Stimulated activated CD8-positive, alpha-beta memory T cell treated with anti-CD3 and anti-CD28 coated beads, Interleukin-12 subunit alpha, Interleukin-12 subunit beta, amount 100 ng/mL, for 1 hour (primary cell): ENCODE measurements at places on chromosomes 5 and 9.

GRCh38 chr9:103999375-104000062 is 94.6 kb upstream of the SMC2 start:
- DNase-seq: no peak

DNA sequence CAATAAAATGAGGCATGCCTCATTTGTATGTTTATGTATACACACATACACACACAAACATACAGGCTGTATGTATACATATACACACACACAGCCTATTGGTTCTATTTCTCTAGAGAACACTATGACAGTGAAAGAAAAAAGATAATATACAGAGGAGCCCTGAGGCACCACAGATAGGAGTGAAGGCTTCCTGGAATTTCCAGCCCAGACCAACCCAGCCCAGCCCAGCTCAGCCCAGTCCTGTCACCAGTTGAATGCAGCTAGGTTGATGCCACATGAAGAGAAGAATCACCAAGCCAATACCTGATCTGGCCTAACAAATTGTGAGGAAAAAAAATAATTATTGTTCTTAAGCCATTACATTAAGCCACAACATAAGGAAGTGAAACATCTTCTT is 126.9 kb upstream of the PDE4D start:
- no peak for DNase-seq

DNA sequence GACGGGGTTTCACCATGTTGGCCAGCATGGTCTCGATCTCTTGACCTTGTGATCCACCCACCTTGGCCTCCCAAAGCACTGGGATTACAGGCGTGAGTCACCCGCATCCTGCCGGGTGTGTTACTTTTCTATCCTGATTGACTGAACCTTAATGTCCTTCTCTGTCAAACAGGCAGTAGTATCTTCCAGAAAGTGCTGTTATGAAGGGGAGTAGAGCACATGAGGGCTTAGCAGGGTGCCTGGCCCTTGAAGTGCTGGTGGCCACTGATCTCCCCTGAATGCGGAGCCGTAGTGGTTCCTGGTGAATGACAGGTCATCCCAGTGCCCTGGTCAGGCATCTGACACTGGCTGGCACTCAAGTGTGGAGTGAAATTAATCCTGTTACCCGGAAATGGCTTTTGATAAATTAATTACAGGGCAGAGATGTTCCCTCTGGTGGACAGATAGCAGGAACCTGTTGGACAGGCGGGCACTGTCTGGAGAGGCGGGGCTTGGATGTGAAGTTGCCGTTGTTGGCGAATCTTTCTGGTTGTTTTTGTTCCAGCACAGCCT is 28.4 kb downstream of the PRRC2B start:
- no peak for DNase-seq

DNA sequence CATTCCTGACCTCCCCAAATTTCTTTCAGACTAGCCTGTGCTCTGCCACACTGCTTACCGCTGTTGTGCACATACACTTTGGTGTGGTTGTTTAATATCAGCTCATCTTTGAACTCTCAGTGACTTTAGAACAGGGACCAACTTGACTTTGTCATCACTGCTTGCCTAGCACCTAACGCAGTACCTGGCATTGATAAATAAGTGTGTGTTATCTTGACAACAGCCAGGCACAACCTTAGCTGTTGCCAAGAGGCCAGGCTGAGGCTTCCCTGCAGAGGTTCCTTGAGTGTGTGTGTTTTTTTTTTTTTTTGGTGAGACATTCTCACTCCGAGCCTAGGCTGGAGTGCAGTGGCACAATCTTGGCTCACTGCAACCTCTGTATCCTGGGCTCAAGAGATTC is 41.0 kb upstream of the SLC28A3 start:
- no peak for DNase-seq

- DNase-seq: no peak
Measured at GRCh38 chr9:33782395-33783152, 12.8 kb upstream of the PRSS3 start.

- DNase-seq: no peak
Measured at GRCh38 chr5:16539169-16539666, 73.6 kb upstream of the ZNF622 start.
